ENCODE measurements at places on chromosomes 16 and 17.

DNA sequence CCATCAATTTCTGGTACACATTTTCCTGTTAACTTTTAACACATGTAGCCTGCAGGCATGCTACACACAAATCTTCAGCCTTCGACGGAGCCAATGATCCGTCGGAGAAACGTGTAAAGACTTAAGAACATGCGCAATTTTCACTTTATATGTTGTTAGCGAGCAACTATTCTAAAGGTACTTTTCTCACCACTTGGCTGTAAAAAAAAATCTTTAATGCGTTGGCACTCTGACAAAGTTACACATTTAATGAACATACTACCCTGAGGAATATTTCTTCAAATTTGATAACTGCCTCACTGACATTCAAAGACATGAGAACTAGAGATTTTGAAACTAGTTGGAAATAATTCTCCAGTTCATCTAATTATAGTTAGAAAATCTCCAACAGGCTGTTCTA lies 507.5 kb upstream of the SALL1 start:
- DNase-seq = no peak

DNA sequence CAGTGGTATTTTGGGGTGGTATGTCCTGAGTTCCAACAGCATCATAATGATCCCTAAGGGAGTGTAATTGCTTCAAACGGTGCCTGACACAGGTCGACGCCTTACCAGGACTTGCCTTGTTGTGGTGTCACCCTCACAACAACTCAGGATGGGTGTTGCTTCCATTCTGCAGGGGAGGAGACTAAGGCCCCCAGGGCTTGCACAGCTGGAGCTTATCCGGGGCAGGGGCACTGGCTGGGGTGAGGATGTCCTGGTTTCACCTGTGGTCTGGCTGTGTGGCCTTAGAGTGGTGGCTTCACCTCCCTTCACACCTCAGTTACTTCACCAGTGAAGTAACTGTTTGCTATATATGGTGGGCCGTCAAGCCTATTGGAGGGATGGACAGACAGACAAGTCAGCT lies 23.3 kb downstream of the LLGL2 start:
- no peak for DNase-seq

- DNase-seq = no peak
Observed at GRCh38 chr17:2932946-2933345, 130.5 kb downstream of the OR1D5 start.

GRCh38 chr16:53183442-53183841 lies 128.7 kb downstream of the CHD9 start:
- no peak for DNase-seq

Measured in activated CD4-positive, alpha-beta T cell treated with anti-CD3 and anti-CD28 coated beads for 4 hours (primary cell).